Activated T-helper 1 cell treated with anti-CD3 and anti-CD28 coated beads, Interleukin-2, amount 50 U/mL, for 16 hours (primary cell): ENCODE measurements at places on chromosomes 7 and 10.

GRCh38 chr10:68981074-68981473 is 7.5 kb upstream of the KIFBP start:
- DNase-seq, result no peak

DNA sequence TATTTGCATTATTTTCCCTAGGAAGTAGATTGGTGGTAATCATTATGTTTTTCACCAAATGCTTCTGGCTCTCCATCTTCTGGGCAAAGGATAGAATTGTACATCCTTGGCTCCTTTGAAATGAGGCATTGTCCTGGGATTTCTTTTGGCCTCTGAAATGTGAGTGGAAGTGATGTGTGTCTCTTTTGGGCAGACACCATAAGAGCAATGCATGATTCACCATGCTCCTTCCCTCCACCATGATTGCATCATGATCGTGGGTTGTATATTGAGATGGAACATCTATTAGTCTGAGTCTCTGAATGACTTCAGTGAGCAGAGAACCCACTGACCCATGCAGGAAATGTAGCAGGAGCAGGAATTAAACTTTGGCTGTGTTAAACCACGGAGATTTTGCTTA is 49.2 kb downstream of the ADRA2A start:
- no peak for DNase-seq

GRCh38 chr7:101486433-101487104 is 123.9 kb downstream of the COL26A1 start:
- DNase-seq, result no peak

DNA sequence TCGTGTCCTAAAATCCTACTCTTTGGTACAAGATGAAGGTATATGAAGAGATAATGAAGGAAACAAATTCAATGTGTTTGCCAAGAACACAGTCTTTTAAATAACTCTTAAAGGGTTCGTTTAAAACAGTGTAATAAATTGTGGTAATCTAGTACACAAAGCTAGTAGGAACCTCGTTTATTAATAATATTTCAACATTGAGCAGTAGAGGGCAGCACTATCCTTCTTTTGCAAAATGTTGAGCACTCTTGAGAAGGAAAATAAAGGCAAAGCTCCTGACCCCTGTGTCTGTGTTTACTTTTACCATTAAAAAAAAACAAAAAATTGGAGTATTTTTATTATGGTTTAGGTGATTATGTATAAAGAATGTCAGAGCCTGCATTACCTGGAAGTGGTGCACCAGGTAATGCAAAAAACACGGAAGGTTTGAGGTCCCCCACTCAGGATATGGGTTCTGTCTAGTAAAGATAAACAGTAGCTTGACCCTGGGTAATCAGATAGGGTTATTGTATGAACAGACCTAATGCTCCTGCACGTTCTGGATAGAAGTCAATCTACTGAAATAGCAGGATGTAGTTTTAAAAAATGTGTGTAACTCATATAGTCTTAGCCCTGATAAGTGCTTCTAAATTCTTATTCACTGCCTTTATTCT is 5.7 kb upstream of the GOT1 start:
- no peak for DNase-seq

- DNase-seq, result no peak
Observed at GRCh38 chr7:8200316-8200715, 61.7 kb downstream of the ICA1 start.

- no peak for DNase-seq
Observed at GRCh38 chr10:59384761-59385160, 22.4 kb upstream of the FAM13C start.

GRCh38 chr7:36625247-36625646 is 99.0 kb downstream of the AOAH start:
- no peak for DNase-seq

GRCh38 chr7:67753891-67754290 is 757.3 kb downstream of the TYW1 start:
- DNase-seq, result no peak

GRCh38 chr10:132204078-132204780 is 17.5 kb downstream of the DPYSL4 start:
- no peak for DNase-seq

- DNase-seq, result no peak
Observed at GRCh38 chr10:11440250-11441150, 170.9 kb downstream of the USP6NL start.

- DNase-seq, result no peak
Observed at GRCh38 chr7:5374464-5374863, 49.2 kb downstream of the TNRC18 start.

DNA sequence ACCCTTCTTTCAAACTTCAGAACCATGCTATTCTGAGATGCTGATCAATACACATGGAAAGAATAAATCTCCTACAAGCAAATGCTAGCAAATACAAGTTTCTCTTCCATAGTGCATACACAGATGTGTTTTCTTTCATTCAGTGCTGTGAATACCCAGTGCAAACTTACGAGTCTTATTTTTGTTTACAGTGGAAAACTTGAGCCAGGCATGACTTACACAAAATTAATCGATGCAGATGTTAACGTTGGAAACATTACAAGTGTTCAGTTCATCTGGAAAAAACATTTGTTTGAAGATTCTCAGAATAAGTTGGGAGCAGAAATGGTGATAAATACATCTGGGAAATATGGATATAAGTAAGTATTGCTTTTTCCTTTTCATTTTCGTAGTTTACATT is 48.8 kb downstream of the PNLIPRP3 start:
- no peak for DNase-seq

DNA sequence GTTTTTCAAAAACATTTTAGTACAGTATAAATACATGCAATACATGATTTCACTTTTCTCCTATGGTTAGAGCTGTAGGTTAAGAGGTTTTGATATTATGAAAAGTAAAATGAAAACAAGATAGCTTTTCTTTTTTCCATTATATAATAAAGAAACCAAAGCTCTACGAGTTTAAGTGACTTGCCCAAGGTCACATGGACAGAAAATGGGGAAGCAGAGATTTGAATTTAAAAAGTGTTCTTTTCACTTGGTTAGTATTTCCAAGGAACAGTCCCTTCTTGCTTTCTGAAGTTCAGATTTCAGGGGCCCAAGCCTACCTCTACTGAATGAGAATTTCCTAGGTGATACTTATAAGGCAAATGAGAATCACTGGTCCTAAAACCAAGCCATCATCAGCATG is 13.2 kb upstream of the MAP3K8 start:
- no peak for DNase-seq

DNA sequence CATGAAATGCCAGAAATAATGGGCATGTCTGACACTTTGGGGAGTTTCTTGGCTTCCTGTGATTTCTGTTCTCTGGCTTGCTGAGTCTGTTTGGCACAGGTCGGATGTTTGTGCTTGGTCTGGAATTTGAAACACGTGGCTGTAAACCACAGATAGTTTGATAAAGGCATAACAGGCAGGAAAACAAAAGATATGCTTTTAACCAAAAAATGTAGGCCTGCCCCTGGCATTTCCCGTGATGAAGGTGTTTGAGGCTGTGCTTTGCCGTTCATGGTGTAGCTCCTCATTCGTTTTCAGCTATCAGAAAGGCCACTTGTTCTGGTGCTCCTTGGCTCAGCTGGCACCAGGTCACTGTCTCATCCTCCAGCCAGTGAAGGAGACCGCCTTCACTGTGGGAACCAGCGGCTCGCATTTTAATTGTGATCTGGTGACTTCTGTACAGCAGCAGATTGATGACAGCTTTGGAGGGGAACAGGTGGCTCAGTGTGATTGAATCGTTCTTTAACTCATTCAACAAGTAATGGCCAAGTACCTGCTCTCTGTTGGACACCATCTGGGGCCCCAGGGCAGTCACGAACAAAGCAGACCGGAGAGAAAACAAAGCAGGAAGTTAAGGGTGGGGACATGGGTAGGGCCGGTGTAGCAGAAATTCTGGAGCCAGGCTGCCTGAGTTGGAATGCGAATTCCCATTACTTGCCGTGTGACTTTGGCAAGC is 111.5 kb downstream of the CCNY start:
- no peak for DNase-seq

DNA sequence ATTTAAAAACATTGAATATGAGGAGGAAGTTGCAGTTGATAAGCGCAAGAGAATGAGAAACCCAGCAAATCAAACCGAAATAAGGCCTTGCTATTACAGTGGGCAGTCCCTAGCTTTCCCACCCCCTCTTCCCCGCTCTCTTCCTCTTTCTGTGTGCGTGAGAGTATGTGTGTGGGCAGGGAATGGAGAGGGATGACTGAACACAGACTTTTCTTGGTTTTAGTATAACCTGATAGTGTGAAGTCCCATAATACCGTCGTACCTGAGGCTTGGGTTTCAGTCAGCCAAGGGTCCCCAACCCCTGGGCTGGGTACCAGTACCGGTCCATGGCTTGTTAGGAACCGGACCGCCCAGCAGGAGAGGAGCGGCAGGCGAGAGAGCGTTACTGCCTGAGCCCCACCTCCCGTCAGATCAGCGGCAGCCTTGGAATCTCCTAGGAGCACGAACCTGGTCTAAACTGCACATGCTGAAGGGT is 255.3 kb downstream of the CELF2 start:
- peak; percentile 13 for DNase-seq
